ENCODE measurements at places on chromosomes 2 and 18. TPM values are rescaled to one million over a fixed set of nuclear protein-coding genes. Genes with fewer than 3 reads are reported as not detected.

Gene SLC11A1
- 36.6 TPM for total RNA-seq

Gene ANAPC1
- 36.3 TPM for total RNA-seq

Gene ZDBF2
- total RNA-seq, result 13.0 TPM

- no peak for DNase-seq
These were observed 35.6 kb downstream of the PPP3R1 start for GRCh38 chr2:68216454-68217310.

DNA sequence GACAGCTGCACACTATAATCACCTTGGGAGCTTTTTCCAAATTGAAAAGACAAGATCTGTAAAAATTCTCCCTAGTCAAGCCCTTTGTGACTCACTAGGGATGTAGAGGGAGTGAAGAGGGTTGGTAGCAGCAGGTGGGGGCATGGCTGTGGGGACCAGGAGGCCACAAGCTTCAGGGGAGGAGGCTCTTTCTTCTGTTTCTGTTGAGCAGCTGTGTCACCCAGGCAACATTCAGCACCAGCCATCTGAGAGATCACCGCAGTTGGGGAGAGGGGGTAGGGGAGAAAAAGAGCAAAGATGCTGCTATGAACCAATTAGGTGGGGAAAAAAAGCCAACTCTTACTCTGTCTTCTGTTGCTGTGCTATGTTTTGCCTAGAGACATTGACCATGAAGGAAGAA, 352.3 kb upstream of the MEIS1 start:
- no peak for DNase-seq

DNA sequence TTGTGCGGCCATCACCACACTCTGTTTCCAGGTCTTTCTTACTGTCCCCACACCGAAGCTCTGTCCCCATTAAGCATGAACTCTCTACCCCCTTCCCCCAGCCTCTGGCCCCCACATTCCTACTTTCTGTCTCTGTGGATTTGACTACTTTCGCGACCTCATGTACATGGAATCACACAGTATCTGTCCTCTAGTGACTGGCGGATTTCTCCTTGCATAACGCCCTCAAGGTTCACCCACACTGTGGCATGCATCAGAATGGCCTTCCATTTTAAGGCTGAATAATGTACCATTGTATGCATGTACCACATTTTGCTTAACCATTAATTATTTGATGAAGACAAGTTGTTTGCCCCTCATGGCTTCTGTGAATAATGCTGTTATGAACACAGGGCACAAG, 467.6 kb upstream of the HS6ST1 start:
- peak; percentile 47 for DNase-seq

DNA sequence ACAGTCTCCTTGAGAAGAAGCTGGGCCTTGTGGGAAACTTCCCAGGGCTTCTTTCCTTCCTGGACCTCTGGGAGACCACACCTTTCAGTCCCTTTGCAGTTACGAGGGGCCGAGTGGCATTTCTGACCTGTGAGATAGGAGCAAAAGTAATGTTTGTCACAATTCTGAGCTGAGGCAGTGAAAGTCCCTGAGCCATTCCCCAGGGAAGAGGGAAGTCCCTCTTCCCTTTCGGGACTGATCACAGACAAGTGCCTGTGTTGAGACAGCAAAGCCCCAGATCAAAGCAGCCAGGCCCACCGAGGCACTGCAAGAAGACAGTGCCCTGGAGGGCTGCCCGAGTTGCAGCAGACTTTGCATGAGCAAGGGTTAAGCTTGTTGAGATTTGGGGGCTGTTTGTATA, 41.9 kb downstream of the RHOB start:
- DNase-seq, result no peak

GRCh38 chr2:74334931-74335333, 8.3 kb downstream of the SLC4A5 start:
- DNase-seq, result peak; percentile 65

DNA sequence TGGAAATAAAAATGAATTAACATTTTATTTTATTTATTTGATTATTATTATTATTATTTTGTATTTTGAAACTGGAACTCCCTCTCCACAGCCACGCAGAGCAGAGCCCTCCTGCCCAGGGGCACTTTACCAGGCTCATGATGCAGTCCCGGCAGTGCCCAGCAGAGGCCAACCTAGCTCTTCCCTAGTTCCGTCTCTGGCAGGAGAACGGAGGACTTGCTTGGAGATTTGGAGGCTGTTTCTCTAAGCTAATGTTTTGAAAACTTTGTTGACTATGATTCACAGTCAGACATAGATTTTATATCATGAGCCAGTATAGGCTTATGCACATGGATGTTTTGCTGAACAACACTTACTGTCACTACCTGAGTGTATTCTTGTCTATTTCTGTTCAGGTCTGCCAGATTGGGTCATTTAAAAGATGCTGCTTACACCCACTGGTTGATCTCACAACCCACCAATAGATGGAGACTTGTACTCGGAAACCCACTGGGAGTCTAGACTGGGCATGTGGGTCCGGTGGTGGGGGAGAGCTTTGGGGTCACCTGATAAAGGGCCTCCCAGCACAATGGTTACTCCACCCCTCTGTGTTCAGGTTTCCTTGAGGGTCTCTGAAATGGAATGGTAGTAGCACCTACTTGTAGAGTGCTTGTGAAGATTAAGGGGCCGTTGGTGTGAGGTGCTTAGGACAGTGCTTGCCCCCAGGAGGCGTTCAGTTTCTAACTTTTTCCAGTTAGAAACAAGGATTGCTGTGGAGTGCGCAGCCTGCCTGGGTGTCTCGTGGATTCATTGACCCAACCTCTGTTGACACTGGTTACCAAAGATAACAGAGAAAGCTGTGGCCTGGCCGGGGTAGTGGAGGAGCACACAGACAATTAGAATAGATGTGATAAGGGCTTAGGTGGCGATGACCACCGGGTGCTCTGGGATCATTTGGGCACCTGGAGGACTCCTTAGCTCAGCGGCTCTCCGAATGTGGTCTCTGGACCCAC, 177.3 kb downstream of the HAUS1 start:
- no peak for DNase-seq

DNA sequence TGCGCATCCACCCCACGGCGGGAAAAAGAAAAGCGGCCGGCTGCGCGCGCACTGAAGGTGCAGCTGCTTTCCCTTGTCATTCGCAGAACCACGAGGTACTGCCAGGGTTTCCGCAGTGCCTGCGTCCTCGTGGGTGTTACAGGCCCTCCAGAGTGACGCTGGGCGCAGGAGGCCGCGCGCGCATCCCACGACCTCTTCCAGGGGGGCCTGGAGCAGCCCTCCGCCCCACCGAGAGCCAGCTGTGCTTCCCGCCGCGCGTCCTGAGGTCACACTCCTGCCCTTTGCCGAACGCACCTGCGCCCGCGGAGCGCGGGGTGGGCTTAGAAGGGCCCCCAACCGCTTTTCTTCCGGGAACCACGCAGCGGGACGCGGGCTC, 378 bp upstream of the IAH1 start:
- DNase-seq, result no peak

DNA sequence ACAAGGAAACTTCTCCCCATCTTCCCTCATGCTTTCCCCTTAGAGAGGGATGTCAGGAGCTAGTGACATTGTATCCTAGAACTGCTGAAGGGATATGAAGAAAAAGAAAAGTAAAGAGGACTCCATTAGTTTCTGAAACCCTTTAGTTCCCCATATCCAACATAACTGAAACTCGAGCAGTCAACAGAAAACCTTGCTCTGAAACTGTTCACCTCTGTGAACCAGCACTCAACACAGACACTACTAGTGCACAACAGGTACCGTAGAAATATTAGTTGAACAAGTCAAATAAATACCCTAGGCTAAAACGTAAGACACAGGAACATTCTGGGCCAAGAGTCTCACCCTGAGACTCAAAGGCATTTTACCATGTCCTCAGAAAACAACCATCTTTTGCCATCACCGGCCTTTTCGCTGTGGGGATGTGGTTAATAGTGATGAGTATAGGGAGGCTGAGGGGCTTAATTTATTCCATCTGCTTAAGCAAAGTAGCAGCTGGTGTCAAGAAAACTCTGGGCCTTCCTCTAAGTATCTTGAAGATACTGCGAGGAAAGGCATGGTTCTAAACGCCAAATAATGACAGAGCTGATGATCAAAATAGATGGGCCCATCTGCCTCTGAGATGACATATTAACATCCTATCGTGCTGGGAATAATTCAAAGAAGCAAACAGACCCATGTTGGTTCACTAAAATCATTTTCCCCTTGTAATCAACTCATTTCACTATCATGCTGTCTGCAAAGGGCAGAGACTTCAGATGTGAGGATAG, 156.8 kb downstream of the STK39 start:
- no peak for DNase-seq

- peak; percentile 47 for DNase-seq
These were observed 368.9 kb upstream of the HS6ST1 start for GRCh38 chr2:128687565-128687964.

DNA sequence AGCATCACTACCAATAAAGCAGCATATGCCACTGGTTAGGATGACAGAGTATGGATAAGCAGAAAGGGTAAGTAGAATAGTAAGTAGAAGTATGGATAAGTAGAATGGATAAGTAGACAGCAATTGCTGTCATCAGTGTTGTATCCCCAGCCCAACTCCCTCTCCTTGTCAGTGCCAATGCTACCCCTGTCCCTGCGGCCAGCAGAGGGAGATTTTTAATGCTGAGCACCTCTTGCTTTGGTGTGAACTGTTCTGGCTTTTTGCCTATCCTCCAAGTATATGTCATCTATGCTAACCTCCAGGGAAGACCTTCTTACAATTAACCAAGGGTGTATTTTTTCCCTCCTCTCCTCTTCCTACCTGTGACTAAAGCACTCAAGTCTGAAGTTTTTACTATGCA, 136.7 kb upstream of the SPHKAP start:
- no peak for DNase-seq
